Glomerular endothelial cell (primary cell): ENCODE measurements at places on chromosomes 4 and X. TPM values are rescaled to one million over a fixed set of nuclear protein-coding genes. Genes with fewer than 3 reads are reported as not detected.

DNA sequence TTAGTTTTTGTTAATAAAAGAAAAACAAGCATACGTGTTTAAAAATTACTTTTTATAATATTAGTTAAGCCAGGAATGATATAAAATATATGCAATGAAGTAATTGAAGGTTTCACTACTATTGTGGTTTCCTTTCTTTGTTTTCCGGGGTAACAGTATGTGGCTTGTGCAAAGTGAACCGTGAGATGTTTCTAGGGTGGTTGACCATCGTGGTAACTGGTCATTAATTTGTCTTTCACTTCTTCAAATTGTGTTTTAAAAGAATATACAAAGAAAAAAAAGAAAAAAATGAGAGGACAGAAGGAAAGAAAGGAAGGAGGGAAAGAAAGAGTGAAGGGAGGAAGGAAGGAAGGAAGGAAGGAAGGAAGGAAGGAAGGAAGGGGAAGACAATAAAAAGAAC lies 330.1 kb upstream of the CPXCR1 start:
- no peak for DNase-seq

GRCh38 chrX:53048169-53049126 lies at the start of gene GPR173:
Gene GPR173 (plus strand): TSS chrX:53048789. CDS start chrX:53076622, 27,833 bp downstream.
- DNase-seq = no peak

GRCh38 chr4:158129694-158130093 lies 43.1 kb downstream of the GASK1B start:
- no peak for DNase-seq

DNA sequence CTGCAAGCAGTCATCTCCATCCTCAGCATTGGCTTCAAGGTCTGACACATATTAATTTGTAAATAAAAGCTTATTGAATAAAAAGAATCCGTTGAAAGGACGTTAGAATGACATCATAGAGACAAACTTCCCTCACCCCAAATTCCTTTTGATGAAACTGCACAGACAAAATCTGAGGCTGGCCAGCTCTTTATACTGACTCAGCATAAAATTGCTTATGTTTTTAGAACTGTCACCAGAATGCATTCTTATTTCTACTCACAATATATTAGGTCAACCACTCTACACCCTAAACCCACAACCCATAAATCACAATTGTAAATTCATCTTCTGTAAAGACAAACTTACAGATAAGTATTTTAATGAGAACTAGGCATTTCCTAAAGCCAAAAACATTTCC lies 359.2 kb upstream of the TEX13C start:
- DNase-seq = no peak

GRCh38 chr4:21953653-21954052 lies 5.1 kb upstream of the KCNIP4 start:
- no peak for DNase-seq

DNA sequence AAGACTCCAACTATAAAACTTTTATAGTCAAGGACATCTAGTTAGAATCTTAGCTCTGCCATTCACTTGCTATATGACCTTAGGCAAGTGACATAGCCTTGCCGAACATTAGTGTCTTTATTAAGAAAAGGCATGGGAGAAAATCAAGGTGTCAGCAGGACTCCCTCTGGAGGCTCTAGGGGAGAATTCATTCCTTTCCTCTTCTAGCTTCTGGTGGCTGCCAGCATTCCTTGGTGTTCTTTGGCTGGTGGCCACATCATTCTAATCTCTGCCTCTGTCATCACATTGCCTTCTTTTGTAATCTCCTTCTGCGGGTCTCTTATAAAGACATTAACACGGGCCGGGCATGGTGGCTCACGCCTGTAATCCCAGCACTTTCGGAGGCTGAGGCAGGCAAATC lies 99.8 kb downstream of the PPP1R2C start:
- no peak for DNase-seq

DNA sequence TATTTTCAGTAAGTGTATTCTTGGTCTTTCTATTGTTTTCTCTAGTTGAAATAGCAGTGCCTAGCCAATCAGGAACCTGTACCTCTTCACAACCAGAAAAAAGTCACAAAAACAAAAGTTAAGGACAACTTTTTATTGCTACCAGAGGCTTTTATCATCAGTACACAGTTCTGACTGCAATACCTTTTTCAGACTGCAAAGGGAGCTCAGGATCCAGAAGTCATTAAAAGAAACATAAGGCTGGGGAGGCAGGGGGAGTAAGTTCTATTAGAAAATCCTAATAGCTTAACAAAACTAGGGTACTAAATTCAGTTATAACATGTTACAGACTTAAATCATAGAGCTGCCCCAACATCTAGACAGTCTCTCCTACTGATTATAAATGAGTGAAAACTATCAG lies 28.8 kb downstream of the CCNI start:
- DNase-seq = no peak

- no peak for DNase-seq
These were observed 574.7 kb downstream of the PCDH7 start for GRCh38 chr4:31294655-31295480.

GRCh38 chr4:56147371-56147770 lies 198.6 kb downstream of the CEP135 start:
- DNase-seq = no peak

DNA sequence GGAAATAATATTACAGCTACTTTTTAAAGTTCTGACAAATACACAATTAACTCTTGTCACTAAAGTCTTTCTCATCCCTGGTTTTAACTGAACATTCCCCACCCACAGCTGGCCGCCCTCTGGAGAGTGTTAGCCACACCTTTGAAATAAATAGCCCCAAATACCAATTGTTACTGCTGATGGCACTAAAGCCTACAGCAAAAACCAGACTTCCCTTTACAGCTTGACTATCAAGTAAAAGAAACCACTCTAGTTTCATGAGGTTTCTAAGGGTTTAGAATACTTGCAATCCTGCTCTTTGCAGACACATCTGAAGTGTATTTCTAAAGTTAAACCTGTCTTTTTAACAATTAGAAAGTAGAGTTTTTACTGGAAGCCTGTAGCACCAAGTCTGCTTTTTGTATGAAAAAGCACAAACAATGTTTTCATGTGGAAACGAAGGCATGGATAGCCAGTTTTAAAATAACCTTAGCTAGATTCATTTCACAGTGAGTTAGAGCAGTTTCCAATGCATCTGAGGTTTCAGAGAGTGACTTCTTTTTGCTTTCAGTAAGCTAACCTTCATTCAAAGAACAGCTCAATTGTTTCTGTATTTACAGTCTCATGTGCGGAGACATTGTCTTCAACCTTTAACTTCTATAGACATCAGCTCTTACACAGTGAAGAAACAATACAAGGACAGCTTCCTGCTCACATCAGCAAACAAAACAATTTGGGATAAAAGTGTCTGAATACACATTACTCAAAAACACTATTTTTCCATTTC lies 164.8 kb upstream of the VEGFC start:
- DNase-seq = no peak

DNA sequence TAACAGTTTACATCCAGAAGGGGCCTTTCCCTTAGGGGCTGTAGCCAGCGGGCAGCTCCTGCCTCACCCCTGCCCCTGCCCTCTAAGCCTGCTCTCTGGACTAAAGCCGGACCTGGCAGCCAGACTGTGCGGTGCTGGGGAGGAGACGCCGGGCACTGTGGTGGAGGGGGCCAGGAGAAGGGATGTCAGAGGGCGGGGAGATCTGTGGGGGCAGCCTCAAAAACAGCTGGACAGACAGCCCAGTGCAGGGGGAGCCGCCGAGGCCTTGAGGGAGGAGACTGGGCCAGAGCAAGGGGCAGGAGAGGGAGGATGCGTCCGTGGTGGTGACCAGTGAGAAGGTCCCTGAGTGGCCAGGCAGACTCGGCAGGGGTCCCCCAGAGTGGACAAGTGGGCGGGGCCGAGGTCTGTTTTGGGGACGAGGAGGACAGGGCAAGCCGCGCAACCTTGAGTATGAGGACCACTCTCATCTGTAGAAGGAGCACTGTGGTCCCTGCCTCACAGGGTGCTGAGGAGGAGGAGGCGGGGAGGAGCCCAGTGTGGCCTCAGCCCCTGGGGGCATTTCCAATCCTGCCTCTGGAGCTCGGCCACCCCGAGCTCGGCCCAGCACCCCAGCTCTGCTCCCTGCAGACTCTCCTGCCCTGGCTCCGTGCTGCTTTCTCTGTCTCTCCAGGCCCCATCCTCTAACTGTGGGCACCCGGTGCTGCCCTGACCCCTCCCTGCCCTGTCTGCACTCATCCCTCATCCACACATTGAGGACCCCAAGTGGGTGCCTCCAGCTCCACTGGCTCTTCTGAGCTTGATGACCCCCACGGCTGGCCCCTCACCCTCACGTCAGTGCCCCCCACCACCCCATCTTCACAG lies 59.2 kb upstream of the NKX1-1 start:
- DNase-seq = no peak

GRCh38 chr4:129336457-129337227 lies 240.7 kb downstream of the C4orf33 start:
- DNase-seq = no peak

DNA sequence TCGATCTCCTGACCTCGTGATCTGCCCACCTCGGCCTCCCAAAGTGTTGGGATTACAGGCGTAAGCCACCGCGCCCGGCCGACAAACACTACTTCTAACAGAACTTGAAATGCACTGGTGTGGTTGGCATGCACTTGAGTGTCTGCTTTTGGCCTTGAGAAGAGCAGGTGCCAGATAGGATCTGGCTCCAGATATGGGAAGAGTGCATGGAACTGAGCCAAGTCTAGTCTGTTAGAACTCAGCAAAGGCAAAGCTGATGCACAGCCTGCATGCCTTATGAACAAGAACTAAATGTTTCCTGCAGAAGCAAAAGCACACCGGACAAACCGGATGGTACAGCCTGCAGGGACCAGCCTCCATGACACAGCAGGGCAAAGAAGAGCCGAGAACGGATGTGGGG lies 35.1 kb upstream of the TBL1X start:
- no peak for DNase-seq

DNA sequence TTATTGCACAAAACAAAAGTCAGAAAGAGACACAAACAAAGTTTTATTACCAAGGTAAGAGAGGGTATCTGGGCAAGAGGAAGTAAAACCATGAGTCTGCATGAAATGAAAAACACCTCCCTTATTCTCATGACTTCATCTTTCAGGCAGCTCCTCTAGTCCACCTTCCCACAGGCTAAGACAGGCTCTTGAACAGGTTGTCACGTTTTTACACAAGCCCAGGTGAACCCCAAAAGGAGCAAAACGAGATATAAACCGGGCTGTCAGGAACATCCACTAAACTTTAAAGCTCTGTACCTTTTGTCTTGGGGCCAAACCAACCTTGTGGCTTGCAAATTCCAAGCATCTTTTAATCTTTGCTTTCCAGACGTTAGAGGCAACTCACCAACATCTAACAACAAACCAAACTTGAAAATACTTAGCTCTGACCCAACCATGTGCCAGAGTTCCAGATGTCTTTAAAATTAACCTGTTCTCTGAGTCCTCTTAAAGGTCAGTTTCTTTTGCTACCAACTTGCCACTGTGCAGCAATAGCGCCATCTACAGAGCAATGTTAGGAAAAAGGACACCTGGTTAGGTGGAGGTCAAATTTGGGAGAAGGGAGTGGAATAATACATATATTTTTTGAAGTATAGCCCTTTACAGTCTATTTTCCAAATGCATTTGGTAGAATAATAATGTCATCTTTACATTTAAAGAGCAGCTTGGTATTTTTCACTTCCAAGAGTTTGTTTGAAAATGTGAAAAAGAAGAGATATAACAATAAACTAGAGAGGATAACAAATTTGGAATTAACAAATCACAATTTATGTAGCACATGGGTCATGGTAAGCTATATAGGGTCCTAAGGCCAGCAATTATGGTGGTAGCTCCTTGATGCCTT lies 73.1 kb downstream of the QRFPR start:
- no peak for DNase-seq

DNA sequence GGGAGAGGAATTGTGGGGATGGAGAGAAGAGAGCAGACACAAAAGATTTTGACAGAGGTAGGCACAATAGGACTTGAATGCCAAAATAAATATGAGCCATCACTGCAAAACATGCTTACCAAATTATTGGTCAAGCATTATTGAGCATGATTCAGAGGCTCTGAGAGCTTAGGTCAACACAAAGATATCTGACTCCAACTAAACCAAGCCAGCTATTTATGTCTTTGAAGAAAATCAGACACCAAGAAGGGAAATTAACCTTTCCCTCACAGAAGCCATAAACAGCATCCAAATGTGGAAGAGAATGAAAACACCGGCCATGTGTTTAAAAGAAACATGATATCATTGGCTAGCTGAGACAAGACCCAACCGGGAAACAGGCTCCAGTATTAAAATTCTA lies 323.2 kb downstream of the RAB28 start:
- DNase-seq = no peak

DNA sequence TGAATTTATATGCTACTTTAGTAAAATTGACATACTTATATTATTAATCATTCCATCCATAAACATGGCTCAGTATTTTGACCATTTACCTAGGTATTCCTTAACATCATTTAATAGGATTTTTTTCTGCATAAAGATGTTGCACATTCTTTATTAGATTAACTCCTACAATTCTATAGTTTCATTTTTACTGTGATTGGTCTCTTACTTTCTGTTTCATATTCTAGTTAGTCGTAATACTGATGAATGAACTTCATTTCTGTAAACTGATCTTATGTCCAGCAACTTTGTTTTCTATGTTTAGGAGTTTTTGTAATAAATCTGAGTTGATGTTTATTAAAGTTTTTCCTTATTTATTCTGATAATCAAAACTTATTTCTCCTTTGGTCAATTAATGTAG lies 278.2 kb upstream of the CXXC4 start:
- DNase-seq = no peak

DNA sequence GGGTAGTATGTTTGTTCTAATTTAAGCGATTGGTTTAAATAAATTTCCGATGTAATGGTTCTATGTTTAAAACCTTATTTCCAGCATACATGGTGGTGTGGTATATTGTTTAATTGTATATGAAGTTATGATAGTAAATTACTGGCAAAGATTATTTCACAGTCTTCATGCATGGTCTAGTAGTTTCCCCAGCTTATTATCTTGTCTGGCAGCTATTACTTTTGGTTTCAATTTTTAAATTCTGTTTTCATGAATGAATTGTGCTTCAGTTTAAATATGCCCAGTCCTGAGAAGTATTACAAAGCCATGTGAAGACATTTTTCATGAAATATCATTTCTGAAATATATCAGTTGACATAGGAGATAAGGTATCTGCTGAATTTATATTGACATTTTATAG lies 6.3 kb downstream of the ALG13 start:
- DNase-seq = no peak

The CYBB gene
- total RNA-seq = not detected in 2 replicates

The DBET gene
- total RNA-seq = not detected in 2 replicates

The SORCS2 gene
- total RNA-seq = 0.05 and 0.64 TPM in 2 replicates

The HTRA3 gene
- total RNA-seq = 62.7 and 74.5 TPM in 2 replicates

The PPP1R2C gene
- not detected in 2 replicates for total RNA-seq

The LDOC1 gene
- total RNA-seq = 23.7 and 24.9 TPM in 2 replicates

The DCAF4L1 gene
- total RNA-seq = 0.18 TPM in 1 of 2 replicates, not detected in the other

The FAM184B gene
- total RNA-seq = not detected in 2 replicates

The OPRPN gene
- total RNA-seq = not detected in 2 replicates

The TIMM17B gene
- 32.7 and 34.2 TPM in 2 replicates for total RNA-seq

The ITGB1BP2 gene
- total RNA-seq = 0.24 and 2.1 TPM in 2 replicates
